ENCODE measurements at places on chromosomes 2 and 18. TPM values are rescaled to one million over a fixed set of nuclear protein-coding genes. Genes with fewer than 3 reads are reported as not detected.
A peak's percentile ranks its signal among the peaks of the same experiment; 100 is the strongest.

Gene MRO
- total RNA-seq = not detected

Gene NMUR1
- not detected for total RNA-seq

Gene ZBTB7C
- total RNA-seq = 0.84 TPM

DNA sequence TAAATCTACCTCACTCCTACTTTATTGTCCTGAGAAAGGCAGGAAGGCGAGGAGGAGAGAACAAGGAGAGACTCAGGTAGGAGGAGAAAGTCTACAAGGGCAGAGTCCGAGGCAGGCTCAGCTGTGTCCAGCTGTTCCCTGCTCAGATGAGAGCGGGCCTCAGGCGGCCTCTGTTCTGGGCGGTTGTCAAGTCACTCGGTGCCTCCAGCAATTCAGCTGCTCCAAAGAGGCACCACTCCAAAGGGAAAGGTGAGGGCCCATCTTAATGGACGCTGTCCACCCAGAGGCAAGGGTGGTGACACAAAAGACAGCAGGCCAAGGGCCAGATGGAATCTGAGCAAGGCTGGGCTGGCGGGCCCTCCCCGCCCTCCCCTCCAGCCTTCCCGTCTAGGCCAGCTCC lies 101.4 kb upstream of the EPAS1 start:
- DNase-seq = no peak

- DNase-seq = peak; percentile 2
These were observed 1.3 kb downstream of the CERS6 start for GRCh38 chr2:168457190-168457895.

Gene ANKRD62
- total RNA-seq = not detected
